ENCODE measurements at places on chromosomes 12 and 14.
A peak's percentile ranks its signal among the peaks of the same experiment; 100 is the strongest.

DNA sequence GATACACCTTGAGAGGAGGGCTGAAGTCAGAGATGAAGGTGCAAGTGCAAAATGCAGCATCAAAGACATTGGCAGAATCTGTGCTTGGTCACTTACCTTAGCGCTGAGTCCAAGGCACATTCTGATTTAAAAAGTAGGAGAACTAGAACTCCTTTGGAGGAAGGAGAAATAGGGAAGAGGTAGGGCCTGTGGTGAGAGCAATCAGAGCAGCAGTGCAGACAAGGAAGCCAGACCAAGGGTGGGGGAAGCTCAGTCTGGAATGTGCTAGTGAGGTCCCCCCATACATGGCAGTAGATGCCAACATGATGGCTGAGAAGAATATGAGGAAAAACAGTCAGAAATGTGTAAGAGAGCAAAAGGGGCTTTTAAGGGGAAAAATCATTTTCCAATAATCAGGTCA lies 206.5 kb downstream of the SSPN start:
- no peak for DNase-seq

DNA sequence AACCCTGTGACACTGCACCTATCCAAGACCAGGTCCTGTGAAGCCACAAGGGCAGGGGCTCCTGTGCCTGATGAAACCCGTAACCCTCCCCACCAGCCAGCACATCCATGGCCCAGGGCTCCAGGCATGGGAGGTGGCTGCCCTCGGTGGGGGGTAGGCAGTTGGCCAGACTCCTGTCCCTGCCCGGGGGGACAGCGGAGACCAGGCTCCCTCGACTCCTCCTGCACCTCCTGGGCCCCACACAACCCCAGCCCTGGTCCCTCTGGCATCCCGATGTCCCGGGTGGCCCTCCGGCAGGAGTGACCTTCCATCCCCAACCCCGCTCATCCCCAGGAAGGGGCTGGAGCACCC lies 11.4 kb downstream of the AKT1 start:
- no peak for DNase-seq

GRCh38 chr14:91223028-91223783 lies 21.3 kb downstream of the GPR68 start:
- peak; percentile 6 for DNase-seq

DNA sequence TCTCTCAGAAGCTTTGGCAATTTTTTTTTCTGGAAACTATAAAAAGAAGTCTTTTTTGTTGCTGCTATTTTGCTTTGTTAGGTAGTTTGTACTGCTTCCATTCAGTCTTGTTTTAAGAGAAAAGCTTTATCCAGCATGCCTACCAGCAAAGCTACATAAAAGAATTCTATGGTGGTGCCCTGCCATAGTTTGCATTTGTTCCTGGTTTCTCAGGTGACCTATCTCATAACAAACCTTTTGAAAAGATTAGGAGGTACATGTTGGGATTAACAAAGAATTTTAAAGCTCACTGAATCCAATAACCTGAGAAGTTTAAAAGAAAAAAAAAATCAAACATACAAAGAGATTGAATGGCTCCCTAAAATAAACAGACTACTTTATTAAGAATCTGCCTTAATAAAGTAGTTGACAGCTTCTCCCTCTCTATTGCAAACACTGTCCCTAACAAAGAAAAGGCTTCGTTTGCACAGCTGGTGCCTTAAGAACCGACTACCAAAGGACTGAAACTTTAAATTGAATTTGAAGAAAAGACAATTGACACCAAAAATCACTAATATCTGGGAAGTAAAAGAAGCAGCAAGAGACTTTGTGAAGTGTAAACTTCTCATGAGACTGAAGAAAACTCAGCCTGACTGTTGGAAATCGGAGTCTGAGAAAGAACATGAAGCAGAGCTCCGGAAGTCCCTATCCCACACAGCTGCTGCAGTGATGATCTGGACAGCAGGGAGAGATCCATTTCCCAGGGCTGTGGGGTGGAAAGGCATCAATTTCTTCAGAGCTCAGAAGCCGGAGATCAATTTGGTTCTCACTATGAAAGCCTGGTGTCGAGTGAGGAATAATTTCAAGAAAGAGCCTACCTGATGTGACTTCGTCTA lies 102.7 kb upstream of the PLEKHA5 start:
- no peak for DNase-seq

GRCh38 chr12:102824218-102824835 lies 92.7 kb downstream of the PAH start:
- DNase-seq = no peak

GRCh38 chr14:104180561-104181165 lies 42.3 kb downstream of the KIF26A start:
- no peak for DNase-seq

DNA sequence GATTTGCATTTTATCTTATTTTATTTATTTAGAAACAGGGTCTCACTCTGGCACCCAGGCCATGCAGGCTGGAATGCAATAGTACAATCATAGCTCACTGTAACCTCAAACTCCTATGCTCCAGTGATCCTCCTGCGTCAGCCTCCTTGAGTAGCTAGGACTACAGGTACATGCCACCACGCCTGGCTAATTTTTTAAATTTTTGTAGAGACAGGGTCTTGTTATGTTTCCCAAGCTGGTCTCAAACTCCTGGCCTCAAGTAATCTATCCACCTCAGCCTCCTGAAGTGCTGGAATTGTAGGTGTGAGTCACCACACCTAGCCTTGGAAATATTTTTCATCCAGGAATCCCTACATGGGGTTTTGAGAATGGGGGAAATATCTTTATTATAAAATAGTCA lies 84.6 kb downstream of the MAPKAPK5 start:
- no peak for DNase-seq

DNA sequence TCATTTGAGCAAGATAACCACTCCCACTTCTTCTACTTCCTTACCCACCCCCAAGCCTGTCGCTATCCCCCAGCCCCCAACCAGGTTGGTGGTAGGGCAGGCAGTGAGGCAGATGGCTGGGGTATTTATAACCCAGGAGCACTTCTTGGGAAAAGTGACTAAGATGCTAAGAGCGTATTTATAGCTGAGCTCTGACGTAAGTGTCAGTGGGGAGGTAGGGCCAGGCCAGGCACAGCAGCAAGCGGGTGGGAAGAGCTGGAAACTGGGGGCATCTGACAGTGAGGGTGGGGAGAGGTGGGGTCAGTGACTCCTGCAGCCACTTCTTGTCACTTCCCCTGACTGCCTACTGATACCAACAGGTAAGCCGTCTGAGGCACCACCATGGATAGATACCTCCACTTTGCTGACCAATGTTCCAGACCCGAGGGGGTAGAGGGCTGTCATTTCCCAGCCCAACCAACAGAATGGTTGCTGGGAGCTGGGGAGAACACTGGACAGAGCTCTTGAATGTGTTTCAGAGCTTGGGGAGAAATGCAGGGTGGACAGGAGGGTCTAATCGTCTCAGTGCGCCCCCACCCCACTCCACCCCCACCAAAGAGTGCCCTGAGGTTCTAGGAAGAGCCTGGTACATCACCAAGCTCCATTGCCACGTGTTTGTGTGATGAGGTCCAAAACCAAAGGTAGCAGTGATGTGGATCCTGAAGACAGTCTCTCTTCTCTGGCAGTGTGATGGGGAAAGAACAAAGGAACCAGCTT lies 2.7 kb upstream of the INHBE start:
- no peak for DNase-seq

DNA sequence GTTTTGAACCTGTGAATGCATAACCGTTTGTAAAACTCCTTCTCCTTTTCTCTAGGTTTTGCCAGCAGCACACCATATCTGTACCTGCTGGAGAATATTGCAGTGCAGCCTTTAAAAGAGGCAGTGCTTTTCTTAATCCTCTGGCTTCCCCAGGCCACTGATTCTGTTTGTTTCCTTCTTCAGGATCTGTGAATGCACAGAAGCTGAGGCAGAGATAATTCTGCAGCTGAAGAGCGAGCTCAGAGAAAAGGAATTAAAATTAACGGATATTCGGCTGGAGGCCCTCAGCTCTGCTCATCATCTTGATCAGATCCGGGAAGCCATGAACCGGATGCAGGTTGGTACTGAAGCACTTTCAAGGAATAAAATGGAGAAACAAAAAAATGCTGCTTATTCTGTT lies 348.7 kb downstream of the NAV3 start:
- no peak for DNase-seq

DNA sequence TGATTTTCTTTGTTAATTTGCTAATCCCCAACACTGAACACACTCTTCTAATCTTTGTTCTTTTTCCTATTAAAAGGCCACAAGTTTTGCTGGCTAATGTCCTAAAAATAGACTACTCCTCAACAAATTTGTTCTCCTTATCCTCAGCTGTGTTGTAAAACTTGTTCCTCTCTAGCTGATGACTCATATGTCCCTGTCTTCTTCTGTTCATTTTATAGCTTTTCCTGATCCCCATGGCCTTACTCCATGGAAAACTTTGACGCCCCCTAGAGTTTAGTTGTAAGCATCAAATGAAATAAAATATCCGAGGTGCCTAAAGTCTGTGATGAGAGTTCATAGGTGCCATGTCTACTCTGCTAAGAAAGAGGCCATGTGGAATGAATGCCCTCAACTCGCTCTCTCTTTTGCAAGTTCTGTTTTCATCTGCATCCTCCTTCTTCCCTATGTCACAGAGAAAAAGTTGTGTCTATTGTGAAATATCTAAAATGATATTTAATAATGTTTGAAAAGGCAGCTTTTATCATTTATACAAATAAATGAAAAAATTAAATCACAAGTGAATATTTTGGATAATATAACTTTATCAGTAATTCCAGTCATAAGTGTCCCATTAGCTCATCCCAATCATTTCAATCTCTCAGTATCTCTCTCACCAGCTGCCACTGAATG lies 237.9 kb downstream of the IPO8 start:
- DNase-seq = peak; percentile 75

- DNase-seq = no peak
Observed at GRCh38 chr12:91902860-91903683, 242.6 kb downstream of the BTG1 start.
